ENCODE measurements at places on chromosomes 3 and 15.

- DNase-seq: no peak
Measured at GRCh38 chr3:106168962-106169750, 300.3 kb upstream of the CBLB start.

GRCh38 chr3:186362988-186363387, 954 bp upstream of the DGKG start:
- no peak for DNase-seq

GRCh38 chr15:71349336-71349735, 234.1 kb downstream of the THSD4 start:
- no peak for DNase-seq

GRCh38 chr3:99570061-99570460, 68.3 kb upstream of the COL8A1 start:
- no peak for DNase-seq

- DNase-seq: no peak
Measured at GRCh38 chr3:48267782-48268181, 26.9 kb downstream of the ZNF589 start.

DNA sequence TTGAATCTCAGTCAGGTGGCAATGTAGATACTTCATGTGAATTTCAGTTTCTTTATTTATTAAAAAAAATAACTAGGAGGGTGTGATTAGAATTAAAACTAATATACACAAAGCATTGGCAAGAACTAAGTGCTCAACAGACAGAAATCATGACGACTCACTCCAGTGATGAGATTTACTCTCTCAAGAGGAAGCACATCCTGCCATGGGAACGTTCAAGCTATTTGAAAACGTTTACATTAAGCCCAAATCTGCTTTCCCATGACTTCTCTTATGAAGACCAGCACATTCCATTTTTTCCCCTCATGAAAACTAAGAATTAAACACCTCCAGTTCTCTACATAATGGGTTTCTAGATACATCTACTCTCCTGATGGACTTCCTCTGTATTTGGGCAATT, 8.5 kb downstream of the WDR53 start:
- DNase-seq: no peak

GRCh38 chr3:59426821-59427565, 377.2 kb upstream of the CFAP20DC start:
- DNase-seq: no peak

- DNase-seq: no peak
Measured at GRCh38 chr3:158451405-158452055, 119.5 kb upstream of the MLF1 start.

GRCh38 chr3:270688-271087, 74.1 kb downstream of the CHL1 start:
- no peak for DNase-seq

DNA sequence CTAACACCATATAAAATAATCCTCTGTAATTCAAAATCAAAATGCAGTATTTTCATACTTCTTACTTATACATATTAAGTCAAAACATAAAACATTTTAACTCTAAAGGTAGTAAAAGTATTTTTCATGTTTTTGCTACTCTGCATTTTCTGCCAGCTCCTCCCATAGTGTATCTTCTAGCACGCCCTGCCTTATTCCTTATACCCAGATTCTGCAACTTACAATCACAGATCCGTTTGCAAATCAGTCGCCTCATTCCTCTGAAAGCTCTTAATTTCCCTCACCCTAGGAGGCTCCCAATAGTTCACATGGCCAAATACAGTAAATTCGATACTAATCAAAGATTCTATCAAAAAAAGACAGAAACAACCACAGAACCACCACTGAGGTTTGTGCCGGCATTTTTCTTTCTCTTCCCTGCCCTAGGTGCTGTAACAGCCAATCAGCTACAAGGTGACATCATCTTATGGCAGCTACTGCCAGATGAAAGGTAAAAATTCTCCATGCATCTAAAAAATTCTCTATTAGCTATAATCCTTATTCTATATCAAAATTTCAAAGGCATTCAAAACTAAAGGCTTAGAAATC, 72.9 kb downstream of the CLASP2 start:
- no peak for DNase-seq

GRCh38 chr3:14875411-14876175, 56.8 kb downstream of the FGD5 start:
- DNase-seq: no peak

DNA sequence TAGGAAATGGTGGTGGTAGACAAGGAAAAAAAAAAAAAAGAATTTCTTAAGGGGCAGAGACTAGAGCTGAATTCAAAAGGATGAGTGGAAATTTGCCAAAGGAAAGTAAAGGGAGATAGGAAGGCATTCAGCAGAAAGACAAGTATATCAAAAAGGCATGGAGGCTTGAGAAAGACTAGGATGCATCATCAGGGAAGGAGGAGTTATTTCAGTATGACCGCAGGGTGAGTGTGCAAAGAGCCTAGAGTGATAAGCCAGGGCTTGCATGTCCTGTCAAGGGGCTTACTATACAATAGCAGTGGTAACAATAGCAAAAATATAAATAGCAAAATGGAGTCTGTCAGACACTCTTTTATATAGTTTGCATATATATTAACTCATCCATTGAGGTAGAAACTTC, 112.0 kb downstream of the FRMD4B start:
- no peak for DNase-seq

- no peak for DNase-seq
Measured at GRCh38 chr3:160340351-160340750, 58.7 kb downstream of the IFT80 start.

GRCh38 chr3:42557854-42558253, 23.9 kb downstream of the SEC22C start:
- no peak for DNase-seq

DNA sequence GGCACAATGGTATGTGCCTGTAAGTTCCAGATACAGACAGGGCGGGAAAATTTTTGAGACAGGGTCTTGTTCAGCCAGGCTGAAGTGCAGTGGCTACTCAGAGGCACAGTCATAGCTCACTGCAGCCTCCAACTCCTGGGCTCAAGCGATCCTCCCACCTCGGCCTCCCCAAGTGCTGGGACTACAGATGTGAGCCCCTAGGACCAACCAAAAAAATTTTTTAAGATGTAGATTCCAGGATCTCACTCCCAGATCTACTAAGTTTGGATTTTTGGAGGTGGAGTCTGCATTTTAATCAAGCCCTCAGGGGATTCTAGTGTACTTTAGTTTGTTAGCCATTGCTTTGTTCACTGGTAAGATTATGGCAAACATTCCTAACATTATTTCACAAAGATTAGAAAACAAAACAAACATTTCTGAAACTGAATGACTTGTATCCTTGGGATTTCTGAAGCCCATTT, 2.7 kb downstream of the LIPH start:
- DNase-seq: no peak

DNA sequence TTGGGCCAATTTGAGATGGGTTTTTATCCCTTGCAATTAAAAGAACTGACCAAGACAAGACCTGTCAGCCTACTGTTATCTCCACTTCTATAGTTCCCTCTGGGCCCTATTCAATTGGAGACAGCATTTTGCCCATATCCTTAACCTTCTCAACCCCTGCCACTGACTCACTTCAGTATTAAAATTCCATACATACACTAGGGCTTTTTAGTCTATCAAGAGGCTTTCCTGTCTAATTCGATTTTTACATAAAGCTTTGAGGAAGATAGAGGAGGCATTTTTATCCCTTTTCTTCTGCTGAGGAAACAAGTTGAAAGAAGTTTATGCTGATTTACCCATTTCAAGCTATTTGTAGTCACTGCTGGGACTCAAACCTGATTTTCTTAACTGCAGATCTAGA, 51.1 kb downstream of the GTF2E1 start:
- DNase-seq: no peak

DNA sequence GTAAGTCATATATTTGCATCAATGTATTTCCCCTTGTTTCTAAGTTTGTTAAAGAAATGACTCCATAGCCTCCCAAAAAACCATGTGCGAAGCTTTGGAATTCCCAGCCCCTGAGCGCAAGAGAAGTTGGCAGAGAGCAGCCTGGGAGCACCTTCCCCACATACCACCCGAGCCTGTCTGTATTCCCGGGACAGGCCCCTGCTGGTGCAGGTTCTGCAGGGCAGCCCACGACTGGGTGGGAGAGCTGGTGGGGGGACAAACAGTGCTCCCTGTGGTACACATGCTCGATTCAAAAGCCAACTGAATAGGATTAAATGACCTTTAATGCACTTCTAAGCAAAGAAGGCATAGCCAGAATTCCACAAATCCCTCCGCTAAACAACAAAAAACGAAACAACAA, 74.6 kb upstream of the SNRPA1 start:
- no peak for DNase-seq

DNA sequence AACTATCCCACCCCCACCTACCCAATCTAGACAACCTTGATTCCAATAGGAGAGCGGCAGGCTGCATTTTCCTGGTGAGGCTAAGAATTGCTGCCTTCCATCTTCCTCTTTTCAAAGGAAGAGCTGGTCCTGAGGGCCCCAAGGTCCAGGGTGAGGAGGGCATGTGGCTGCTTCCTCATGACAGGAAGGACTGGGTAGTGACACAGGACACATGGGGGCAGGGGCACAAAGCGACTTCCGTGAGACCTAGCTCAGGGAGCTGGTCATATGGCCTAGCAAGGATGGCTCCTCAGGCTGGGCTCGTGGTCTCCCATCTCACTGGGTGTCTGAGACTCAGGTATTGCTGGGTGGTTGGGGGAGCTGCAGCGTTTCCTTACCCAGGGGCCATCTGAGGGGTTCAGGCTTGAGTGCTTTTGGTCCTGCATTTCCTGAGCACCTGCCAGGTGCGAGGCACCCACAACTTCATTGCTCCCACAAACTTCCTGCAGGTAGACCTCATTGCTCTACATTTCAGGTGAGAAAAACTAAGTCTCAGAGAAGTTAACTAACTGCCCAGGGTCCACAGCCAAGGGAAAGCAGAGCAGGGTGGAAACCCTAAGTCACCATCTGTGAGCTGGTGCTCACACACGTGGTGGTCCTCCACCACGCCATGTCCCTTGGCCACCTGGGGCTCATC, 160.0 kb upstream of the TLE3 start:
- no peak for DNase-seq

DNA sequence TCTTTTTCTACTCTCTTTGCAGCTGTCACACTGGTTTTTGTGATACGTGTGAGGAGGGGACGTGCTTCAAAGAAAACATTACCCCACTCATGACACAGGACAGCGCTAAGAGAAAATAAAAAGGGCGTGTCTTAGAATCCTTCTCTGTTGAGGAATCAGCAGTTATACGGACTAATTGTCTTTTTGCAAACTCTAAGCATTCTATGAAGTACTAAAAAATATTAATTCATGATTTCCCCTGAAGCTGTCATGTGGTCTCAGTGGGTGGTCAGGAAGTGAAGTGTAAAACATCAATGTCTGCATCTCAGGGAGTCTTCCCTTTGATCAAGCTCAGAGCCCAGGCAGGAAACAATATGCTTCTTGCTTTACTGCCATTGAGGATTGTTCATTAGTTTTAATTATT, 117.5 kb upstream of the CRBN start:
- DNase-seq: no peak

- DNase-seq: no peak
Measured at GRCh38 chr15:60381148-60381788, 16.5 kb downstream of the ANXA2 start.

DNA sequence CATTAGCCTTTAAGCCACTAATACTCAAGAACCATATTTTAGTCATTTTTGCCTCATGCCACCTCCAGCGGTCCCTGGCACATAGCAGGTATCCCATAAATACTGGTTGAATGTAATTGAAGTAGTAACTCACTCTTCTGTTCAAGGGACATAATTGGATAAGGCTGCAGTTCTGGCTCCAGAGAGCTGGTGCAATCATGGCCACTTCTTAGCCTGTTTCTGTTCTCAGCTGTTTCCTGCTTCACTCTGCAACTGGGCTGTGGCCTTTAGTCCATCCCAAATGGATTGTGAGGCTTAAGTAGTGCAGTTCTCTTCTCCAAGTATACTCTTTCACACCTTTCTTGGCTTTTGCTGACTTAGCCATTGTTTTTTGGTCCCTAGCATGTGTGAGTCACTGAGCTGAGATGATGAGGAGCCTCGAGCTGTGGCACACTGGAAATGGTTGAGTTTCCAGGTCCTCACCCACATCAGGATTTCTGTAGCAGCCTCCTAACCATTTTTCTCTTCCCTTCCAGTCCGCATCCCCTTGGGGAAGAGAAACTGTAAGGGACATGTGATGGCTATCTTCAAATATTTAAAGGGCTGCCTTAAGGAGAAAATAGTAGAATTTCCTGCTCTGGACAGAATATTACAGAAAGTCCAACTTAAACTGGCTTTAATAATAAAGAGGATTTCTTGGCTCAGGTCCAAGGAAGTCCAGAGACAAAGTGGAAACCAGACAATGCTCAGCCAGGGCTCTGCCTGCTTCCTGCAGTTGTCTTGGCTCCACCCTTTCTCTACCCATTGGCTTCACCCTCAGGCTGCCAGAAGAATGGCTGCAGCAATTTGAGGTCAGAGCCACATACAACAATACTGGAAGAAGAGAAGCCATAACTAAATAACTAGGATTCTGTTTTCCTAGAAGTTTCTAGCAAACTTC, 305.4 kb upstream of the ROPN1 start:
- DNase-seq: no peak

DNA sequence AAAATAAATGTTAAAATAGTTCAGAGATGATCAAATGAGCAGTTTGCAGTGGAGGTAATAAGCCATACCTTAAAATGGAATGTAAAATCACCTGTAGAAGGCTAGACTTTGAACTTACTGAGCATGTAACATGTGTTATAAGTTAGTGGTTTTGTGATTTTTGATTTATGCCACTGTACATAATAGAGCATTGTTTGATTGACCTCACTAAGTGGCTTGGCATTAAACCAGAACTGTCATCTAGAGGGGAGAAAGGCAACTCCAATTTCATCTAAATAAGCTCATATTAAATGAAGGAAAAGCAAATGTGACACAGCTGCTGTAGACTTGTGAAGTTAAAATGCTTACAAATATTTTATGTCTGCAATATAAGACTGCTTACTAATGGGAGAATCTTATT, 387.9 kb downstream of the ZIC1 start:
- DNase-seq: no peak

GRCh38 chr15:65399997-65400396, 22.2 kb upstream of the IGDCC3 start:
- DNase-seq: no peak

DNA sequence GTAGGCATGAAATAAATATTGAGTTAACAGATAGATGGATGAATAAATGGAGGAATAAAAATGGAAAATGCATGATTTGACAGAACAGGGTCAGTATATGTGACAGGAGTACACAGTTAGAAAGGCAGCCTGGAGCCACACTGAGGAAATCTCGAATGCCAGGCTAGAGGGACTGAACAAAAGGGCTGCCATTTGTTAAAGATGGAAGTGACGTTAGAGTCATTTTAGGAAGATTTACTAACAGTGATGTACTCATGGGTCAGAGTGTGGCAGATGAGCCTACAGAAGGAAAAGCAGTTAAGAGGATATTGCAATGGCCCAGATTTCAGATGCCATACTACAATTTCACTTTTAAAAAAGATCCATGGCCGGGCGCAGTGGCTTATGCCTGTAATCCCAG, 7.4 kb upstream of the TMPRSS7 start:
- no peak for DNase-seq

GRCh38 chr3:107990926-107991325, 99.9 kb downstream of the CD47 start:
- DNase-seq: no peak

DNA sequence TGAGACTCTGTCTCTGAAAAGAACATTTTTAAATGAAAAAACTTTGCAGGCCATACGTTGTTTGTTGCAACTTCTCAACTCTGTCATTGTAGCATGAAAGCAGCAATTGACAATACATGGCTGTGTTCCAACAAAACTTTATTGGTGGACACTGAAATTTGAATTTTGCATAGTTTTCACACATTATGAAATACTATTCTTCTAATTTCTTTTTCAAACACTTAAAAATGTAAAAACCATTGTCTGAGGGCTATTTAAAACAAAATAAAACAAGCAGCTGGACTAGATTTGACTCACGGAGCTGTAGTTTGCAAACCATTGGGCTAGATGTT, 18.5 kb upstream of the CSTA start:
- DNase-seq: no peak

Measured in stimulated activated CD8-positive, alpha-beta memory T cell treated with anti-CD3 and anti-CD28 coated beads, Interleukin-15, amount 100 ng/mL, for 48 hours (primary cell).